ENCODE measurements at places on chromosomes 4 and X.

GRCh38 chr4:159341522-159341921, 238.6 kb downstream of the RAPGEF2 start:
- DNase-seq = no peak

DNA sequence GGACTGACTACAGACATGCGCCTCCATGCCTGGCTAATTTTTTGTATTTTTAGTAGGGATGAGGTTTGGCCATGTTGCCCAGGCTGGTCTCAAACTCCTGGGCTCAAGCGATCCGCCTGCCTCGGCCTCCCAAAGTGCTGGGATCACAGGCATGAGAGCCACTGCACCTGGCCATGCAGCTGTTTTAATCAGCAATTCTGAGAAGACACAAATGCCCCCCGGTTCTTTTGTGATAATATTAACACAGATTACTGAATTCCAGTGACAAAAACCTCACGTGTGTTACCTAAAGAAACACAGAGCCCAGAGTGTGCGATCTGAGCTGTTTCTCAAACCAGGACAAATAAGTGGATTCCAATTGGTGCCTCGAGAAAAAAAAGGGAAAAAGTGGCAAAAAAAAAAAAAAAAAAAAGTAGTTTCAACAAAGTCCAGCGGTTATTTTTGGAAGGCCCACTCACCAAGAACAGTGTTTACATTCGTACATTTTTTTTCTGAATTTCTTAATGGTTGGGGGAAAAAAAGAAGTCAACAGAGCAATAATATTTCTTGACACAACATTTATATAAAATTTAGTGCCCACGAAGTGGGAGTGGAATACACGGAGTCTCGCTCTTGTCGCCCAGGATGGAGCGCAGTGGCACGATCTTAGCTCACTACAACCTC, 17.2 kb downstream of the DHRSX start:
- DNase-seq = no peak

GRCh38 chrX:24282381-24283126, 31.3 kb downstream of the SUPT20HL2 start:
- DNase-seq = no peak

- DNase-seq = no peak
These were observed 4.0 kb downstream of the MFAP3L start for GRCh38 chr4:170022211-170022610.

GRCh38 chrX:136157187-136157586, 9.9 kb downstream of the FHL1 start:
- DNase-seq = no peak

DNA sequence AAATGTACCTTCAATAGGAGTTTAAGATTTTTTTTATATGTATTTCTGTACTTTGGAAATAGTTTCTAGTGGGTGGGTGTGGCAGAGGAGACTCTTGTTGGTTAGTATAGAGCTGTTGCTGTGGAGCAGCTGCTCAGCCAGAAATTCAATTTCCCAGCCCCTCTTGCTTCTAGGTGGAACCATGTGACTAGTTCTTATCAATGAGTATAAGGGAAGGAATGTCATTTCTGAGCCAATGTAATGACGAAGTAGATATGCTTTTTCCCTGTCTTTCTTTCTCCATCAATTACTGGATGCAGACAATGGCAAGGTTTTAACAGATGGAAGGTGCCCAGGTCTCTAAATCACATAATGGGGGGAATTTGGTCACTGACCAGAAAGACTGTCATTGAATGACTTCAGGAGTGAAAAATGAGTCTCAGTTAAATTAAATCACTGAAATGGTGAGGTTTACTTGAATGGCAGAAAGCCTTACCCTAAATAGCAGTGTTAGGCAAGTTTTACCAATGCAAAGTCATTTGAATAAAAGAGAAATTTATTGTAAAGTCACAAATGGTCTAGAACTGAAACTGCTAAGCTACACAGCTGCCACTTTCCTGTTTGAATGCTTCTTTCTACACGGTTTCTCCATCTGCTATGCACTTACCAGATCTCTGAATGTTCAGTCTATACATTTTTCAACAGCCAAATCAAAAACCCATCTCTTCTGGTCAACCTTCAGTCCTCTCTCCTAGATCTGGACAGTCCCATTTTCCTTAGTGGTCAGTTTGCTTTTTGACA, 795.4 kb upstream of the MAGEB2 start:
- no peak for DNase-seq

DNA sequence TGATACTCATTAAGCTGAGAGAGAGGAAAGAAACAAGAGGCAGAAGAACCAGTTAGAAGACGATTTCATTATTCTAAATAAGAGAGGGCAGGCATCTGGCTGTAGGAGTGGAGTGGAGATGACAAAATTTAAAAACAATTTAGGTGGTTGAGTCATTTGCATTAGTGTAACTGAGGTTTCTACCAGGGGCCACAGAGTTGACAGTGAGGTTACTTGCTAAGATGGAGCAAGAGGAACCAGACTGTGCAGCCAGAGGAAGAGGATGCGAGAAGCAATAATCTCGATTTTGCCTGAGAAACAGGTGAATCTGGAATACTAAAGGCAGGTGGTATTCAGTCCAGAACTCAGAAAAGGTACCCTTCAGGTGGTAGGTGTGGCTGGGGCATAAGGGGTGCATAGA, 491.9 kb downstream of the MID1IP1 start:
- DNase-seq = no peak

- no peak for DNase-seq
These were observed 262.7 kb downstream of the ANKRD50 start for GRCh38 chr4:124449881-124450280.

GRCh38 chr4:146398896-146399445, 122.8 kb downstream of the SLC10A7 start:
- DNase-seq = no peak

DNA sequence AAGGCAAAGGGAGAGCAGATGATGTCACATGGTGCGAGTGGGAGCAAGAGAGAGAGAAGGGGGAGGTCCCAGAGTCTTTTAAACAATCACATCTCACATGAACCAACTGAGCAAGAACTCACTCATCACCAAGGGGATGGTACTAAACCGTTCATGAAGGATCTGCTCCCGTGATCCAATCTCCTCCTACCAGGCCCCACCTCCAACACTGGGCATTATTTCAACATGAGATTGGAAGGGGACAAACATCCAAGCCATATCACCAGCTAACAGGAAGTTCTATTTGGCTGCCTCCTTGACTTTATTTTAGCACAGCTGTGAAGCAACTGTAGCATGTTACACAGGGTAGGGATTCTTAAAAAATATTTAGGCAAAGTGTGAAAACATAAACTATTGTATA, 102.5 kb downstream of the DDIT4L start:
- DNase-seq = no peak

DNA sequence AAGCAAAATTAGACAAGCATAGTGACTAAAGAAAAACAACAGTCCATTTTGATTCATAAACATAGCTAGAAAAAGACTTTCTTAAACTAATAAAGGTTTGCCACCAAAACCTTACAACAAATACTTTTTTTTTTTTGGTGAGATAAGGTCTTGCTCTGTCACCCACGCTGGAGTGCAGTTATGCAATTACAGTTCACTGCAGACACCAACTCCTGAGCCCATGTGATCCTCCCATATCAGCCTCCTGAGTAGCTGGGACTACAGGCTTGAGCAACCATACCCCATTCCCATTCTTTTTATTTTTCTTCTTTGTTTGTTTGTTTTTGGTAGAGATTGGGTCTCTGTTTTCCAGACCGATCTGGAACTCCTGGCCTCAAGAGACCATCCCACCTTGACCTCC, 247.2 kb upstream of the ADGRL3 start:
- no peak for DNase-seq

- no peak for DNase-seq
These were observed 20.1 kb downstream of the C4orf36 start for GRCh38 chr4:86872135-86872534.

DNA sequence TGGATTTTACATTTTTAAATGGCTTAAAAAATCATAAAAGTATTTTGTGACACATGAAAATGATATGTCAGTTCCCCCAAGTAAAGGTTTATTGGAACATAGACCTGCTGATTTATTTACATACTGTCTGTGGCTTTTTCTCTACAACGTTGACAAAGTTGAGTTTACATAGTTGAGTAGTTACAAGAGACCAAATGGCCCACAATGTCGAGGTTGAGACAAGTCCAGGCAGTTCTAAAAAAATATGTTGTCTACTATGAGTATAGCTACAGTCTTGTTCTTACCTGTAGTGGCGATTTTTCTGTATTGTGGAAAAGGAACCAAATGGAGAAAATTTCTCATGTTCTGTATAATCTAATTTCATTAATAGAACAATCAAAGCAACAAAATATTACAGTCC, 163.2 kb downstream of the FRAS1 start:
- no peak for DNase-seq

GRCh38 chr4:75235359-75235951, 278.7 kb downstream of the RCHY1 start:
- no peak for DNase-seq

DNA sequence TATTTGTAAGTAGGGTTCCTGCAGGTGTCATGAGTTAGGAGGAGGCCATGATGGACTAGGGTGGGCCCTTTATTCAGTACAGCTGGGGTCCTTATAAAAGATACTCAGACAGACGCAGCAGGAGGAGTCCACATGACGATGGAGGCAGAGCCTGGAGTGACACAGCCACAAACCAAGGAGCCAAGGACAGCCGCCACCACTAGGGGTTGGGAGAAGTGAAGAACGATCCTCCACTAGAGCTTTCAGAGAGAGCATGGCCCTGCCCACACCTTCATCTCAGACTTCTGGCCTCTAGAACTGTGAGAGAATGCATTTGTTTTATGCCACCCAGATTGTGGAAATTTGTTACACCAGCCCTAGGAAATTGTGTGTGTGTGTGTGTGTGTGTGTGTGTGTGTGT, 31.1 kb downstream of the JAKMIP1 start:
- no peak for DNase-seq

DNA sequence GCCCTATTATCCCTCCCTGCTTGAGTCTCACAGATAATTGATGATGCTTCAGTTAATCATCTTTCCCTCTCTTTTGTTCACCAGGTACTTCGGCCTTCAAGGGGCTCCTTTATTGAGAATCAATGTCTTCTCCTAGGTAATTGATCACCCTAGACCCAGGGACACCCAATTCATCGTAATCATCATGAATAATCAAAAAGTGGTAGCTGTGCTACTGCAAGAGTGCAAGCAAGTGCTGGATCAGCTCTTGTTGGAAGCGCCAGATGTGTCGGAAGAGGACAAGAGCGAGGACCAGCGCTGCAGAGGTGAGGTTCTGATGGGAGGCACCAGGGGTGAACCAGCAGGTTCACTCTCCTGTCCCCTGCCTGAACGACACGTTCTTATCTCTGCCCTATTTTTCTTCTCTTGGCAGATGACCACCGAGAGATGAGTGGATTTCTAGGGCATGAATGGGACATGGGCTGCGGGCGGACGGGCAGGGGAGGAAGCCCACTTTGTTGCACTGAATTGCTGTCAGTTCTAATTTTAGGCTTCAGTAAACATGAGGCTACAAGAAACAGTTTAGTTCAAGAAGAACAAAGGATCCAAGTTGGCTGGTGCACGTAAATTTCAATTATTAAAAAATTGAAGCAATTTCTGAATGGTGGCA, 80.5 kb downstream of the ALPK1 start:
- DNase-seq = no peak

DNA sequence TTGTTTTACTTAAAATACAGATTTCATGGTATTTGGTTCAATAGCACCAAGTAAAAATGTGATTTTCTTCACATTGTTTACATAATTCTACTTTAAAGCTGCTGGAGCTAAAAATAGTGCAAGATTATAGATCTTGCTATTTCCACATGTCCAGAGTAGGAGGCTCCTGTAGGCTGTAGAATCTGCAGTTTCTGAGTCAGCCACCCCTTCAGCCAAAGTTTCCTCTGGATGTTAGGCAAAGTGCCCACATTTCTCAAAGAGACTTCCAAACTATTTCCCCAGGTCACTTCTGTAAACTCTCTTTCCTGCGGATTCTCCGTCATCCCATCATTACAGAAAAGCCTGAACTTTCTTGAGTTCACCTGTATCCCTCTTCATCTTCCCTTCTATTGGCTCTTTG, 342.5 kb upstream of the FSTL5 start:
- no peak for DNase-seq

GRCh38 chr4:10198365-10198764, 81.8 kb upstream of the WDR1 start:
- no peak for DNase-seq

- DNase-seq = no peak
These were observed 129.0 kb downstream of the AMMECR1 start for GRCh38 chrX:110188701-110189558.

GRCh38 chrX:25011589-25012432, 4.0 kb downstream of the ARX start:
- DNase-seq = no peak

- no peak for DNase-seq
These were observed 52.2 kb downstream of the SNCA start for GRCh38 chr4:89784686-89785231.

GRCh38 chr4:6335040-6335590, 65.5 kb downstream of the WFS1 start:
- no peak for DNase-seq

DNA sequence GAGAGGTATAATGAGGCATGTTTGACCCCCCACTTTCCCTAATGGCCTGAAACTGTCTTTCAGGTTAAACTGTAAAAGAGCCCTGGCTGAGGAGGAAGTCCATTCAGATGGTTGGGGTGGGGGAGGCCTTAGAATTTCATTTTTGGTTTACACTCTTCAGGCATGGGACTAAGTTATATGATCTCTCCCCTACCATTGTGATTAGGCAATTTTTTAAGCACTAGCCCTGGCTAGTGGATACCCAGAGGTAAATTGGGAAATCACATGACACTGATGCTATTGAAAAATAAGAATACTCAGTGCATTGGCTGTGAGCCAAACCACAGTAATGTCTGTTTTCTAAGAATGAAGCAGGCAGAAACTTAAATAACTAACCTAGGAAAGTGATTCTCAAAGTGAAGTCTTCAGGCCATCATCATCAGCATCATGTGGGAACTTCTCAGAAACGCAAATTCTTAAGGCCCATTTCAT, 149.7 kb downstream of the RRAGB start:
- no peak for DNase-seq

- DNase-seq = no peak
These were observed 107.7 kb upstream of the ADRA2C start for GRCh38 chr4:3658530-3658913.

DNA sequence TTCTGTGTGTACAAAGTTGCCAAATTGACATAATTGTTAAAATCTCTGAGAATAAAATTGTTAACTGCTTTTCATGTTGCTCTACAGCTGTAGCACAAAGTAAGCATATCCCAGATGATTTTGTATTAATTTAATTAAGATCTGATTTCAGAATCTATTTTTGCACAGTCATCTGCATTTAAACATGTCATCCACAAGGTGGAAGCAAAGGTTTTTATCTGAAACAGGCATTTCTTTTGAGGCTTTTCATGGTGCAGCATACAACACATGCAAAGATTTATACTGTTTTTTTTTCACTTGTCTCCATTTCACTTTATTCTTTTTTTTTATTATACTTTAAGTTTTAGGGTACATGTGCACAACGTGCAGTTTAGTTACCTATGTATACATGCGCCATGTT, 51.2 kb downstream of the GC start:
- DNase-seq = no peak

DNA sequence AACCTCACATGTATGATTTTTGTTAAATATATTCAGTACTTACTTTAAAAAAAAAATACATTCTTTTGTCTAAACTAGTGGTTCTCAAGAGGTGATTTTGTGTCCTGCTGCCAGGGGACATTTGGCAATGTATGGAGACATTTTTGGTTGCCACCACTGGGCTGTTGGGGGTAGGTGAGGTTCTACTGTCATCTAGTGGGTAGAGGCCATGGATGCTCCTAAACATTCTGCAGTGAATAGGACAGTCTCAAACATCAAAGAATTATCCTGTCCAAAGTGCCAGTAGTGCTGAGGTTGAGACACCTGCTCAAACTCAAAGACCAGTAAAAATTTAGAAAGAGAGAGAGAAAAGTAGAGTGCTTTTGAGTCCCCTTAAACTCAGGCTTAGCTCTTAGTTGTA, 32.9 kb upstream of the PGM2 start:
- DNase-seq = no peak
